H4 (cell line): ENCODE measurements at places on chromosomes 7 and 10. TPM values are rescaled to one million over a fixed set of nuclear protein-coding genes. Genes with fewer than 3 reads are reported as not detected.

Gene LARP4B
- 9.7 and 13.6 TPM in 2 replicates for total RNA-seq

Gene SPDYE6
- not detected in 2 replicates for total RNA-seq

- no peak for DNase-seq
Measured at GRCh38 chr10:21260066-21260465, 265.4 kb downstream of the SKIDA1 start.

DNA sequence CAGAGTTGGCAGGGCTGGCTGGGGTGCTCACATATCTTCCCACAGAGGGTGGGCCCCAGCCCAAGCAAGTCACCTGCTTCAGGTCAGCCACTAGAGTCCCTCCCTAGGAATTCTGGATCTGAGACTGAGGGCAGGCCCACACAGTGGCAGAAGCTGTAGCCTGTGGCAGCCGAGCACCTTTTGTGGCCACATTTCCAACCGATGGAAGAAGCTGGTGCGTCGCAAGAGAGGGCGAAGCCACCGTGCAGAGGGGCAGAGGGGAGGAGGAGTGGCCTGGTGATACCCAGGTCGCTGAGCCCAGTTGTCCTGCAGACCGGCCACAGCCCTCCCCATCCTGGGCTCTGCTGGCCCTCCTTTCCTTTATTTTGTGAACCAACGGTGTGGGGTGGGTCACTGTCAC is 5.3 kb downstream of the POLM start:
- no peak for DNase-seq

DNA sequence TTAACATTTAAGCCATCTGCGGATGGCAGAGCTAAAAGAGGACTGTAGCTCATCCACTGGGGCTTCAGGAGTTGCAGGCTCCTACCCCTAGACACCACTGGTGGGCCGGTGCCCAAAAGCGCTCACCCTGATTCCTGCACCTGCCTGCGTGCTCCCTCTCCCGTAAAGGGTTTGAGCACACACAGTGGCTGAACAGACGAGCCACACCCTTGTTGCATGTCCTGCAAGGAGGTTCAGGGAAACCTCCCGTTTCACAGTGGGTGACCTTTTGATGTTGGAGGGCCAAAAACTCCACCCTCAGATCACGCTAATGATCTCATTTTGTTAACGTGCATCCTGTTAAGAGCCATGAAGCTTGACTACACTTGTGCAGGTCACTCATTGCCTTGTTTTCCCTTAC is 37.9 kb downstream of the SYPL1 start:
- DNase-seq: no peak

DNA sequence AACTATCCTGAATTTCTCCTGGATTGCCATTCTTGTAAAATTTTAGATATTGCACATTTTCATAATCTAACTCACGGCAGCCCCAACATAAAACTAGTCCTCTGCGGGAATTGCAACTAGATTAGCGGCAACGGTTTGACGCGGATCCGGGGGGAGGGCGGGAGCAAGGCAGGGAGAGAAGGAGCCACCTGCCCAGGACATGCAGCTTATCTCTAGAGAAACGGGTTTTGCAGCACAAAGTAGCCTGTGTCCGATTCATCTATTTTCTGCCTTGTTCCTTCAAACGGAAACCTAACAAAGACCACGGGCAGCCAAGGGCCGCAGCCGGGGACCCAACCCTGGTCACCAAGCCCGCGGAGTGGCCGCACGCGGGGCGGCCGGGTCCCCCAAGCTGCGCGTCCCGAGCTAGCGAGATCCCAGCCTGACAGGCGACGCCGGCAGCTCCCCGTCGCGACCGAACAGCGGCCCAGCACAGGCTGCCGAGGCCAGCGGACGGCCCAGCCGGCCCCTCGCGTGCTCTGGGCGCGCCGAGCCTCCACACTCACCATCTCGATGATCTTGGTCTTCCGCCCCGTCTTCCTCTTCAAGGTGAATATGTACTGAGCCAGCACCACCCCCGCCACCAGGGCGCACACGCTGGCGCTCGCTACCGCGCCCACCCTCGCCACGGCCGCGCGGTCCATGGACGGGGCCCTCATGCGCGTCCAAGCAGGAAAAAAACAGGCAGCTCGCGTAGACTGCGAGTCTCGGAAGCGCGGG is at the start of gene NT5C3A:
NT5C3A (minus strand) TSS at position 754 of the 759 bp plus-strand sequence; CDS start at position 683, 71 bp downstream.
- DNase-seq: peak; percentile 39
